ENCODE measurements at places on chromosomes 2 and 18.

- DNase-seq, result no peak
Observed at GRCh38 chr2:144619760-144620159, 99.8 kb upstream of the ZEB2 start.

GRCh38 chr18:13612196-13612997 lies 114.0 kb downstream of the FAM210A start:
- DNase-seq, result no peak

DNA sequence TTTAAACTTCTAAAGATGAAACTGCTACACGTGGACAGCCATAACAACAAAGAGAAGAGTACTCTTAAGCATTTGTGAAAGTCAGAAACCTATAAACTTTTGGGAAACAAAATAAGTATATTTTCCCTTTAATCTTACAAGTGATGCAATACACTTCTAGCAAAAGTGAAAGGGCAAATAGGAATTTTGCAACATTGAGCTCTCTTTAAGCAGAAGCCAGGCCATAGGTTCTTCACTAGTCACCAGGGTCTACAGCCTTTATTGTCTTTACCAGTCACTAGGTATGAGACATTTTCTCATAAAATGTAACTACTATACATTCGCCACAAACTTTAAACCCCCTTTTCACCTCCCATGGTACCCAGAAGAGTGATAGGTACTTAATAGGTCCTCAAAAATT lies 37.5 kb downstream of the SCN1A start:
- DNase-seq, result no peak

GRCh38 chr2:172772633-172773032 lies 37.0 kb downstream of the RAPGEF4 start:
- no peak for DNase-seq

- peak; percentile 53 for DNase-seq
Observed at GRCh38 chr18:45730832-45731575, 7.0 kb downstream of the SLC14A1 start.

DNA sequence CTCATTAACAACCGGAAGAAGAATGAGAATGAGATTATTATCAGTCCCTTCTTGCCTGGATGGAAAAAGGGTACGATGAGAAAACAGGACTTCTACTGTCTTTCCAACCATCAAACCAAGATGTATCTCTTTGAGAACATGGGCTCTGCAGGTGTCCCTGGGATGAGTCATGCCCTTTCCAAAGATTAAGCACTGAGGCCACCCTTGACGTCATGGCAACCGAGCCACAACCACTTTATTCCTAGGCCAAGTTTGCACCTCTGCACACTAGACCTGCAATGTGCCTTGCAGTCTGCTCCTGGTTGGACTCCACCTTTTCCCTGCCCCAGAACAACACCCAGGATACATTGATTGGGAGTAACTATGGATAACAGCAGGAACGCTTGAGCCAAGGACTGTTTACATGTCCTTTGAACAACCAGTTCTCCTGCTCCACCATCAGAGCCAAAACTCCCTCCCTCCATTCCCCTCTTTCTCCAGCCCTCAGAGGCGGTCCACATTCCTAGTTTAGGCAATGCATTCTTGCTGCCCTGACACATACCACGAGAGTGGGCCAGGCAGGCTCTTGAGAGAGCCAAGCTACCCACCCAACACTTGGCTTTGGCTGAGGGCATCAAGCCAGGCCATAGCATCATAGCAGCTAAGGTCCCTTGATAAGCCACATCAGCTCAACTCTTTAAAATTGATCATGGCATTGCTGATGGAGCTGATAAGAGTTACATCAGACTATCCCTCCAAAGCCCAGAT lies 310.7 kb downstream of the TNS1 start:
- DNase-seq, result no peak

GRCh38 chr2:119282146-119282995 lies 58.7 kb downstream of the STEAP3 start:
- DNase-seq, result no peak

GRCh38 chr2:232980683-232981082 lies 32.4 kb downstream of the NGEF start:
- DNase-seq, result no peak

DNA sequence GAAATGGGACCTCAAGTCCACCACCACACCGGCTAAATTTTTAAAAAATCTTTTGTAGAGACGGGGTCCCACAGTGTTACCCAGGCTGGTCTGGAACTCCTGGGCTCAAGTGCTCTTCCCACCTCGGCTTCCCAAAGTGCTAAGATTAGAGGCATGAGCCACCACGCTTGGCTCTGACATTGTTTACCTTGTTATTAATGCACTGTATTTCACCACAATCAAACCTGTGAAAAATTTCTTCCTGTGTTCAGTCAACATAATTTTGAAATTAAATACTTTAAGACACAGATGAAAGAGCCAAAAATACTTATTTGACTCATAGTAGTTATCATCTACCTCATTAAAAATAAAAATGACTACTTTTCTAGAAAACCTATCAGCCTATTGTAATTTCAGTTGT lies 16.0 kb upstream of the FAM124B start:
- no peak for DNase-seq

DNA sequence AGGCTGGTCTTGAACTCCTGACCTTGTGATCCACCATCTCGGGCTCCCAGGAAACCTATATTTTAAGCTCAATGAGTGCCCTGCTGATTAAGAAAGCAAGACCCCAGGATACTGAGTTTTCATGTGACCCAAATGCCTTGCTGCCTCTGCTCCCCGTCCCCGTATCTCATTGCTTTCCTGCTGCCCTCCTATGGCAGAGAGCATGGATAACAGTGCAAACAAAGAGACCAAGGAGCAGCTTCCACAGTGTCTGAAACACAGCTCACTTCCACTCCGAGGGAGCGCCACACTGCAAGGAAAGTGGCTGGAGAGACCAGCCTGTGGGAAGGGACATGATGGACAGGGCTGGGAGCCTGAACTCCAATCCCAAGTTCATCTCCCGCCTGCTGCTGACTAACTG lies 246.8 kb downstream of the TMEM182 start:
- no peak for DNase-seq

DNA sequence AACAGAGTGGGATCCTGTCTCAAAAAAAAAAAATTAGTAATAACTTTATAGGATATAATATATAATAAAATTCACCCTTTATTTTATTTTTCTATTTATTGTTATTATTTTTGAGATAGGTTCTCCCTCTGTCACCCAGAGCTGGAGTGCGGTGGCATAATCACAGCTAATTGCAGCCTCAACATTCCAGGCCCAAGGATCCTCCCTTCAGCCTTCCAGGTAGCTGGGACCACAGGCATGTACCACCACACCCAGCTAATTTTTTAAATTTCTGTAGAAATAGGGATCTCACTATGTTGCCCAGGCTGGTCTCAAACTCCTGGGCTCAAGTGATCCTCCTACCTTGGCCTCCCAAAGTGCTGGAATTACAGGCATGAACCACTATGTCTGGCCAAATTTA lies 958 bp downstream of the C2orf92 start:
- no peak for DNase-seq

DNA sequence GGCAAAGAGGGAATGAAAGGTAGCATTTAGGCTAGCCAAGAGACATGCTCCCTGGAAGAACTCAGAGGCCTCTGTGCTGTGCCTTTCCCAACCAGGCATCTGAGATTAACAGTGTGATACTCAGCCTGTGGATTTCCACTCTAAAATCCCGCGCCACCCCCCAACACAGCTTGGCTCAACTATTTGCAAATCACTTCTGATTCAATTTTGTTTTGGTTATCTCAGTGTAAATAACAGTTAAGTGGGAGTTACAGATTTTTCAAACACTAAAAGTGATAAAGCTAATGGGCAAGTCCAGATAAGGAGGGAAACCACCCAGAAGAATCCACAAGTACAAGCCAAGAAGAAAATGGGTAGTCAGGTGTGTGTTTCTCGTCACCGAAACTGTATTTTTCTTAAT lies 1.4 kb upstream of the NRP2 start:
- no peak for DNase-seq

DNA sequence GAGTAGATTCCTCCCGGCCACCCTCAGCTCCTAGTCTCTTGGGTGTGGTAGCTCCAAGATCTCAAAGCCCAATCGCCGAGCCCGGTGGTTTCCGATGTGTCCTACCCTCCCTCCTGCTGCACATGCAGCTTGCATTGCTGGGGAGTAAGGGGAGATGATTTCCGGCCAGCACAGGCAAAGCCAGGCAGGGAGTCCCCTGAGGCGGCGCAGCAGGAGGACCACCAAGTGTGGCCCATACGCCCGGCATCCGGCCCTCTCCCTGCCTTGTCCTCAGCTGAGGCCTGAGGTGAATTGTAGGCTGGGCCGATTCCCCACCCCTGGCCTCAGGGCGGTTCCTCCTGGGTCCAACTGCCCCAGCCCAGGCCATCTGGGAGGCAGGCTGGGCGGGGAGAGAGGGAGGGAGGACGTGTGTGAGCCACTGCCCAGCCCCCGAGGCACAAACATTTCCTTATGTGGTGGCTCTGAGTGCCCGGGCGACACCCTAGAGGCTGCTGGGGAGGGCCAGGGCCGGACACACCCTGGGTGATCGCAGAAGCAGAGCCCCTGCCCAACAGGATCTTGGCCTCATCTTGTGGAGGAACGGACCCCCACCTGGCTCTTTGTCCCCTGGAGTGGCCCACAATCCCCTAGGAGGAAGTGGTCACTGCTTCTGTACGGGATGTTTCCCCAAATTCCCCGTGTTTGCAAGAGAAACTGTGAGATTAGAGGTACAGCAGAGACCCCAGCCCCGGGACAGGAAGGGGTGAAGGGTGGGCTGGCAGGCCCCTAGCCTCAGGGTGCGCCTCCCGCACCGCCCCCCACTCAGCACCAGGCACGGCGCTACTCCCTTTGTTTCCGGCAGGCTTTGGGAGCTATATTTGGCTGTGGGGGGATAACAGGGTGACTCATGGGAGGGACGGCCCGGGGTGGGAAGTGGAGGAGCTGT lies 41.9 kb upstream of the PTMA start:
- DNase-seq, result peak; percentile 97
